Activated naive CD8-positive, alpha-beta T cell treated with anti-CD3 and anti-CD28 coated beads, Interleukin-2, amount 10 ng/mL, durations not matched to agents 7 days and 5 days (primary cell): ENCODE measurements at places on chromosomes 12 and 14. TPM values are rescaled to one million over a fixed set of nuclear protein-coding genes. Genes with fewer than 3 reads are reported as not detected.

LMNTD1 gene
- not detected for total RNA-seq

CLMN gene
- 3.7 TPM for total RNA-seq

MYO1H gene
- not detected for total RNA-seq

VRTN gene
- total RNA-seq: not detected

CMKLR1 gene
- total RNA-seq: 0.82 TPM

HNRNPA1 gene
- total RNA-seq: 1,279 TPM

SYT1 gene
- not detected for total RNA-seq

KLHDC2 gene
- total RNA-seq: 44.1 TPM

SOX5 gene
- total RNA-seq: not detected

IL26 gene
- total RNA-seq: not detected

MSRB3 gene
- total RNA-seq: not detected
